ENCODE measurements at places on chromosomes 13 and 19.
A peak's percentile ranks its signal among the peaks of the same experiment; 100 is the strongest.

DNA sequence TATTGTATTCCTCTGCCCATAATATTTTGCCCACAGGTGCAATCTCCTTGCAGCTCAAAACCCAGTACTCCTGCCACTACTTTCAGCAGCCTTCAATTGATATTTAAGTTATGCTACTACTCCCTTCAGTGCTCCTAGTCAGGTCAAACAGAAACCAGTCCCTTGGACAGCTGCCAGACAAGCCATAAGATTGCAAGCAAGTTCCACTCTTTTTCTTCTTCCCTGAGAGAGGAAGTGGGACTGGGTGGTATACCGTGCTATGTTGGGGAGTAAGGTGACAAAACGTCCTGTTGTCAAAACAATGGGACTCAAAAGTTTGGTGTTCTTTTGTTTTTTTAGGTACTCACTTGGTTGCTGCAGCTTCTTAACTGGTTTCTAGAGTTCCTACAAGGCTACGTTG is 63.1 kb upstream of the FRY start:
- peak; percentile 13 for DNase-seq

GRCh38 chr19:49818649-49819370 is 721 bp downstream of the MED25 start:
- no peak for DNase-seq

DNA sequence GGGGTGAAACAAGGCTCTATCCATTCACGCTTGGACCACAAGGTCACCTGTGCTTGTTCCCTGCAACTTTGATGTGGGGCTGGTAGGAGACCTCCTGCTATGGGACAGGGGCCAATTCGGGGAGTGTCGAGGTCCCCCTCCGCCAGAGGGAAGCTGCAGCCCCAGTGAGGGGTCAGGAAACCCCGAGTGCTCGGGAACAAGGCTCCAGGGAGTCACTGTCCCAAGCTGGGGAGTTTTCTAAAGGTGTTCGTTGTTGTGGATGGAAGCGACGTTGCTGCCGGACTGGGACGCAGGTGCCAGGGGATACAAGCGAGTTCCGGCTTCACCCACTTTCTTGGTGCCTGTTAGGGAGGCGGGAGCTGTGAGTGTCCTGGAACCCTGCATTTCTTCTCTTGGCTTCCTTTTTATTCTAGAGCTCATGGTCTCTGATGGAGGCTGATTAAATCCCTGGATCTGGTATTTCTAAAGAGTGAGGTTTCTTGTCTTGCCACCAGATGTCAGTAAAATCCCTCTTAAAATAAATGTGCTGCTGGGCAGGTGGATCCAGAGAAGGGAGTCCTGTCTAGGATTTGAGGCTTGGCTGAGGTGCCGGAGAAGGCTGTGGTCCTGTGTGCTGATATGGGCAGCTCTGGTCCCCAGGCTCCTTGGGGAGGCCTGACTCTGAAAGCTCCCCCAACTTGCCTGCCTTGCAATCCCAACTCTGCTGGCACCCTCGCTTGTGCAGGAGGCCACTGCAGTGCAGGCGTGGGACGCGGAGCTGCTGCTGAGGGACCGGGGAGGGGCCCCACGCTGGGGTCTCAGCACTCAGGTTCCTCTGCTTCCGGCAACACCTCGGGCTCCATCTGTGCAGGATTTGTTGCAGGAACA is 153.9 kb downstream of the TEX29 start:
- peak; percentile 43 for DNase-seq

- peak; percentile 48 for DNase-seq
Observed at GRCh38 chr19:38707512-38708114, 36.7 kb downstream of the CAPN12 start.

DNA sequence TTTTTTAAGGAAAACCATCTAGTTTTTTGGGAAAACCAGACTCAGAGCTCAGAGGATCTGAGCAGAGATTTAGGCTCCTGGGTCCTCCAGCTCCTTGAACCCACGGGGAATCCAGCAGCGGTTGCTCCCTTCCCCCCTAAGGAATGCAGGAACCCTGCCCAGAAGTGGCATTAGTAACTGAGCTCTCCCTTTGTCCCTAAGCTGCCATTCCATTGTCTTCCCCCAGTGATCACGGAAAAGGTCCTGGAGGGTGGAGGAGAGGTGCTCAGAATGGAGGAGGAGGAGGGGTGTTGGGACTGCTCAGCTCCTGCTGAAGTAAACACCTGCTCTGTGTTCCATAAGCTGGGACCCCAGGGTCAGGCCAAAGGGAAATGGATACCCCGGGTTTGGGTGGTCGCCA is 16.8 kb upstream of the OR1M1 start:
- DNase-seq: no peak

GRCh38 chr13:110230661-110231347 is 76.2 kb downstream of the COL4A1 start:
- DNase-seq: no peak

DNA sequence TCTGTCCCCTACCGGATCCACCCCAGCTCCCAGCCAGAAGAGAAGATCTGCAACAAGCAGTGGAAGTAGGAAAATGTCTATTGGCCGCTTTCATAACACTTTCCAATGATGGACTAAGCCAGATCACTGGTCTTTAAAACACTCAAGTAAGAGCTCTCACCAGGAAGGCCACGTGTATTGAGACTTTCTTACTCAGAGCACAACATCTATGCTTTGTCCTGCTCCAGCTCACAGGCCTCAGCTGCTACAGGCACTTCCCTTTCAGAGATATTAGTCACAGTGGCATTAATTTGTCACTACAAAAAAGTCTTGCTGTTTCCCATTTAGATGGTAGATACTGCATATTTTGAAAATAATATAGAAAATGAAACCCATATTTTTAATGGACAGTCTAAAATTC is 164.2 kb downstream of the ABCC4 start:
- peak; percentile 54 for DNase-seq

DNA sequence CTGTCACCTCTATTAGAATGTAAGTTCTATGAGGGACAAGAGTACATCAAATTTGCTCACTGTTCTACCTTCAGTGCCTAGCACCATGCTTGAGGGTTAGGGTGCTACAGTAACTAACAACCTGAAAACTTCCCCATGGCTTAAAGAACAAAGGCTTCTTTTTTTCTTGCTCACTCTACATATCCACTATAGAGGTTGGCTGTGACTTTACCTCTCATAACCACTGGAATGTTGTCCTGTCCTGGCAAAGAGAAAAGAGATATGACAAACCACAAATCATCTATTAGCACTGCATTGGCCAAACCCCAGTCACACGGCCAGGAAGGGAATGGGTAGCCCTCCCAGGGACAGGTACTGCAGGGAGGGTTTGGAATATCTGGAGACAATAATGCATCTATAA is 23.2 kb upstream of the ACOD1 start:
- DNase-seq: no peak

GRCh38 chr13:84192125-84192524 is 309.9 kb upstream of the SLITRK1 start:
- peak; percentile 70 for DNase-seq

DNA sequence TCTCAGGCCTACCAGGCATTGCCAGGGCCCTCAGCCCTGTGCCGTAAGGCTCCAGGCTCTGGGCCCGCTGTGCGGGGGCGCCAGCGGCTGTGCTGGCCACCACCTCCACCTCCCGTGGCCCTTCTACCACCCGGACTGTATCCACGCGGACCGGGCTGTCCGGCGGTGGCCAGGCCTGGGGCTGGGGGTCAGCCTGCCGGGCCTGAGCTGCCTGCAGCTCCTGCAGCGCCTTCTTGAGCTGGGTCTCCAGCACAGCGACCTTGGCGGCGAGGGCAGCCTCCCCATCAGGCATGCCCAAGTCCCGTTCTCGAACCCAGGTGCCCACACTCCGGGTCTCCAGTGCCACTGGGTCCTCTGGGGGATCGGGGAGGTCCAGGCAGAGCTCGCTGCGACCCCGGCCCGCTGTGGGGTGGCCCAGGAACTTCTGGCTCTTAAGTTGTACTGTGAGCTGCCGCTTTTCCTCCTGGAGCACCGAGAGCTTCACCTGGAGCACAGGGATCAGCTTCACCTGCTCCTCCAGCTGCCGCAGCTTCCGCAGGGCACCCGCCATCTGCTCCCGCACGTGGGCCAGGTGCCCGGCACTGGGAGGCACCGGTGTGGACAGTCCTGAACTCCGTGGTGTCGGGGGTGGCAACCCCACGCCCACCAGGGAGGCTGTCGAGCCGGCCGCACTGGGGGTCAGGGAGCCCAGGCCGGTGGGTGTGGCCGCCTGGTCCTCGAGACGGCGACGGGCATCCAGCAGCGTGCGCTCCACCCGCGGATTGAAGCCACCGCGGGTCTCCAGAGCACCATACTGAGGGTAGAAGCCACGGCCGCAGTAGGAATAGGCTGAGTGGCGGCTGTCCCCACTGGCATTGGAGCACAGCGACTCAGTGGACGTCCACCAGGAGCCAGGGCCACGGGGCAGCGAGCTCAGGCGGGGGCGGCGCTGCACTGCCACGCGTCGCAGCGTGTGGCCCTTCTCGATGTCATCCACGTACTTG is 4.1 kb downstream of the KANK2 start:
- DNase-seq: no peak

GRCh38 chr19:11265785-11266236 is 3.5 kb upstream of the DOCK6 start:
- DNase-seq: peak; percentile 44

GRCh38 chr13:48156466-48156865 is 61.6 kb upstream of the MED4 start:
- peak; percentile 15 for DNase-seq

DNA sequence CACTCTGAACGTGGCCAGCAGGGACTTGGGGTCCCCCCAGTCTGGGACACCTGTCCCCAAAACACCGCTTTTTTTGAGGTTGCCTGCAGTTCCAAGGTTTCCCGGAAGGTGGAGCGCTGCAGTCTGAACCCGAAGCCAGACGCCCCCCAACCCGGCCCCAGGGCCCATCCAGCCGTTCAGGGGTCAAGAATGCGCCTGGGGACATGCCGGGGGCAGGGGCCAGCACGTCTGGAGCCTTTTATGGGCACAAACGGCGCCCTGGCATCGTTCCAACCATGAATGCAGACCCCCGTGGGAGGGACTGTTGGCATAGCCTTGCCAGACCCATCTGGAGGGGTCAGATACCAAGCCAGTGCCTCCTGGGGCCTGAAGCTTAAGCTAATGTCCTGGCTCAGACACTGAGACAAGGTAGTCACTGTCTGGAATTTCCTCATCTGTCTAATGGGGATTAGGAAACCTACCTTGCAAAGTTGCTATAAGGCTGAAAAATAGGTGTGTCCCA is 6.9 kb downstream of the S1PR5 start:
- no peak for DNase-seq

- peak; percentile 59 for DNase-seq
Observed at GRCh38 chr13:112443995-112444311, 67.8 kb downstream of the SPACA7 start.

- DNase-seq: no peak
Observed at GRCh38 chr13:111632906-111633305, 312.5 kb downstream of the TEX29 start.

- DNase-seq: no peak
Observed at GRCh38 chr13:29593605-29594297, 1.7 kb downstream of the SLC7A1 start.

GRCh38 chr19:49590971-49591730 is at the start of gene PRR12:
Gene PRR12, plus strand, starts transcription at chr19:49591182. Its CDS starts 473 bp downstream, at chr19:49591655.
- peak; percentile 70 for DNase-seq

- no peak for DNase-seq
Observed at GRCh38 chr19:32542477-32543108, 38.4 kb upstream of the PDCD5 start.

DNA sequence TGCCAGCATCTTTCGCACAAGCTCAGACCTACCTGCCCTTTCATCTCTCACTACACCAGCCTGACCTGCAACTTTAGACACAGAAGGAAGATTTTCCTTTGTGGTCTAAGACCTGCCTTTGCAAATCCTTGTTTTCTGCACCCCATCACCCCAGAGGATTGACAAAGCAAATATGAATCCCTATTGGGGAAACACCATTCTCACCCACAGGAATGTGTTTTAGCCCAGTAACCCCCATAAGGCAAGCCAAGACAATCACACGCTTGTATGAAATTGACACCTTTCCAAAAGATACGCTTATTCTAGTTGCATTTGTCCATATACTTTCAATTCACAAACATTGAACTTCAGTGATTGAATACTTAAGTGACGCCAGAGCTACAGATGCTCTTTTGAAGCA is 55.7 kb downstream of the SPATA13 start:
- no peak for DNase-seq

DNA sequence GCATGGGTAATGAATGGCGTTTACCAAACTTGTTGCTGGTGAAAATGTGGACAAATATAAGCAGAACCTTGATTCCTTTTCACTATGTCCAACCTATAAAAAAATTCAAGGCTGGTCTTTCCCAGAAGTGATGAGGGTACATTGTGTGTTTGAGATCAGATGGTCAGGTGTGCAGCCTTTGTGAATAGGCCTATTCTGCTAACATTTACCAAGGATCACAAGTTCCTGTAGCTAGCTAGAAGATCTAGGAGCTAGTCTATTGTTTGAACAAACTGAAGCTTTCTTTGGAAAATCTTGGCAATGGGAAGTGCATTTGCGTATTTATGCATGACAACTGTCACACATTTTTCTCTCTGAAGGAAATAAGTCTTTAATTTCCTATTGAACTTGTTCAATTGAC is 489.6 kb downstream of the KLF5 start:
- DNase-seq: no peak

DNA sequence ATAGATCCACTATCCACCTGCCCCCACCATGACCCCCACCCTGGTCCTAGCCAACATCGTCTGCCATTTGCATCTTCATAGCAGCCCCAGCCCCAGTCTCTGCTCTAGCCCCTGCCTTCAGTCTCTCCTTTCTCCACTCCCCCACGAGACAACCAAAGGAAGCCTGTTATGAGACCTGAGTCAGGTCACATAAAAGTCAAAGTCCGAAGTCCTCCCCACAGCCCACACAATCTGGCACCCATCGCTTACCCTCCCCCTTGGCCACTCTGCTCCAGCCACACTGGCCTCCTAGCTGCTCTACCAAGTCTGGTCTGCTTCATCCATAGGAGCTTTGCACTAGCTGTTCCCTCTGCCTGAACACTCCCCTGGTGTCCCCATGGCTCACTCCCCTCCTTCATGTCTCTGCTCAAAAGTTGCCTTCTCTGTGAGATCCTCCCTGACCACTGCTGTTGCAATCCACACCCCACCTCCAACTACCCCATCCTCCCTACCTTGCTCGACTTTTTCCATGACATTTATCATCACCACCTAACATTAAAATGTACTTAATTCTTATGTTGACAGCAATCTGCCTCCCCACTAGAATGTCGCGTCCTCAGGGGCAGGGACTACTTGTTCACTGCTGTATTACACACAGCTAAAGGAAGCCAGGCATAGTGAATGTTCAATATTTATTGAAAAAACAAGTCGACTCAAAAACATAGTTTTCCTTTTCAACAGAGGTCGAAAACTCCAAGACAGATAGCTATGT is 1.2 kb upstream of the PLEKHG2 start:
- DNase-seq: no peak

DNA sequence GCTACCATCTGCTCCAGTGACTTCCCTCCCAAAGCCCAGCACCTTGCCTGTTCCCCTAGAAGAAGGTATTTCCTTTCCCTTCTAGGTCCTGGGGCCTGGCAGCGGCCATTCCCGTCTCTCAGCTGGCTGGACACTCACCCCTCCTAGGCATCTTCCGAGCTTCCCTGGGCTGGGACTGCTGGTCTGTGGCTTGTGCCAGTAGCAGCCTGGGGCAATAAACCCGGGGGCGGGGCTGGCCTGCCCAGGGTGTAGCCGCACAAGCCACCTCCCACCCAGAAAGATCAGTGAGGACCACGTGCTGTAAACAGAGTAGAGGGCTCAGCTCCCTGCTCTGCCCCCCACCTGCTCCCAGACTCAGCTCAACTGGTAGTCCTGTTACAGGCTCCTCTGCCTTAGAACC is 15.0 kb downstream of the LIPE start:
- DNase-seq: no peak

Measured in HT1080 (cell line).